ENCODE measurements at places on chromosomes 4 and X.

- DNase-seq, result no peak
These were observed 197.9 kb downstream of the EVC2 start for GRCh38 chr4:5510504-5510903.

DNA sequence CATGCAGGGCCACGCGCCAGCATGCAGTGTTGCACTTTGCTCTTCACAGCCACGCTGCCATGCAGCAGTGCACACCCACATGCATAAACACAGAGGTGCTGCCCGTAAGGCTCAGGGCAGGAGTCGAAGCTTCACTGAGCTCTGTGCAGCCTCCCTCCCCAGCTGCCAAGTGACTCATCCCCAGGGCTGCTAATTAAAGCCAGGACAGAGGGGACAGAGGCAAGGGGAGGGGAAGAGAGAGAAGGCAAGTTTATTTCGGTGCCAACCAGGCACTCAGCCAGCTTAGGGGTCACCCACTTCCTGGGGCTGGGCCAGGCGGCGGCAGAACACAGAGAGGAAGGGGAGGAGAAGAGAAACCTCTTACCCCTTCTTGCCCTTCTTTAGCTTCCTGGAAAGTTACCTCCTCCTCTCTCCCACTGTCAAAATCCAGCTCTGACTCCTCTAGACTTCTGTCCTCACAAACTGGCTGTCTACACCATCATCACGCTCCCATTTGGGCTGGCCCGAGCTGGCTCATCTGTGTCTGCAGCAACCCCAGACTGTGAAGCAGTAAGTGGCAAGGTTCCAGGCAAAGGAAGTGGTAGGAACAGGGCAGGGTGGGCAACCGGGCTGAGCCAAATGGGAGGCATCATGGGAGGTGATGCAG is 6.2 kb upstream of the IQSEC2 start:
- DNase-seq, result peak; percentile 39

DNA sequence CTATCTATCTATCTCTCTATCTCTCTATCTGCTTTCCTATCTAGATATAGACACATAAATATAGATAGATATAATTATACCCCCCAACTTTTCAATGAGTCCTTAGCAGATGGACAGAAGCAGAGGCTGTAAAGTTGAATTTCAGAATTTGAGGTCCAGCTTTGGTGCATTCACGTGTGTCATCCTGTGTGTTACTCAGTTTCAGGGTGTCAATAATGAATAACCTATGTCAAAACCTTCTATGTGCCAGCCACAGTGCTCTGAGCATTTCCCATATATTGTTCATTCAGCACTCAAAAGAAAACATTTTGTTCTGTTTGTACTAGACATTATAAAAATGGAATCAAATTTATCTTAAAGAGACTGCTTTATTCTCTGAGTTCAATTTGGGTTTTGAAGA is 310.0 kb downstream of the ARHGAP24 start:
- no peak for DNase-seq

DNA sequence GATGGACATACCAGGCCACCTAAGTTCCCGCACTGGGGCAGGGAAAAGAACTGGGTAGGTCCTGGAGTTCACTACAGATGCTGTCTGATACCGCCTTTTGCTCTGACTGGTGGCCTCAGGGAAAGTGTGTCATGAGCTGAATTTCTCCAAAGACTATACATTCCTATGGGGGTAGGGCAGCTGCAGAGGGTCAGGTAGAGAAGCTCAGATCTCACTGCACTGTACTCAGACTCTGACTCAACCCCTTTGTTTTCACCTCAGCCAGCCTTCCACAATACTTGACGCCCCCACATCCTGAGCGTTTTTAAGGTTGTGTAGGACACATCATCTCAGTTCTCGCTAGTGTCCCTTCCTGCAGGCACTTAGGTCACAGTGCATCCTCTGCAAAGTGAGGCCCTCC is 7.8 kb downstream of the GATB start:
- no peak for DNase-seq

GRCh38 chr4:73945674-73946449 is 36.0 kb downstream of the PF4 start:
- no peak for DNase-seq

DNA sequence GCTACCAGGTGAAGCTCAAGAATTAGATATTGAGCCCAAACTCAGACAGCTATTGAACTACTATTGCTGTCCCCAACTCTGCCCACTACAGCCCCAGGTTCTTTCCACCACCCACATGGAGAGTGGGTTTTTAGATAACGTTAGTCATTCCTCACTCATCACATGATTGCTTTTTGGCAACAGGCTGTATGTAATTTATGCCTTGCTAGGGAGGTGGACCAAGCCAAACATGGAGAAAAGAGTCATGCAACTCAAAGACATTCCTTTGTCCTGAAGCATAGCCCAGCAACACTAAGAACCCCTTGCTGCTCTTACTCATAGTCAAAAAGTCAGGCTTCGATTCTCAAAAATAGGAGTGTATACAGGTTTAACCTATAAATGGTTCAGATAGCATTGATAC is 275.9 kb upstream of the VCX3A start:
- peak; percentile 52 for DNase-seq

GRCh38 chr4:159051245-159052071 is 51.4 kb upstream of the RAPGEF2 start:
- no peak for DNase-seq

- no peak for DNase-seq
These were observed 63.7 kb downstream of the ANK2 start for GRCh38 chr4:113113151-113113550.

- peak; percentile 58 for DNase-seq
These were observed 186.6 kb downstream of the RPA4 start for GRCh38 chrX:97070346-97070745.

Data from stromal cell of bone marrow (primary cell).